T-helper 17 cell (primary cell): ENCODE measurements at places on chromosomes 16 and 17.

DNA sequence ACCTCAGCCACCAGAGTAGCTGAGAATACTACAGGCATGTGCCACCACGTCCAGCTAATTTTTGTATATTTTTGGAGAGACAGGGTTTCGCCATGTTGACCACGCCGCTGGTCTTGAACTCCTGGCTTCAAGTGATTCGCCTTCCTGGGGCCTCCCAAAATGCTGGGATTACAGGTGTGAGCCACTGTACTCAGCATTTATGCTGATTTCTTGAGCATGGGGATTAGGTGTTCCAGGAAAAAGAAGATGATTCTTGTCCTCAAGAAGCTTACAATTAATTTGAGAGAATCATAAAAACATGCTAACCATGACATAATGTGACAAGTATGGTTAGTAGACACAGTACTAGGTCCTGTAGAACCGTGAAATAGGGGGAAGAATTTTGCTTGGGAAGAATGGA is 30.9 kb downstream of the NACA2 start:
- DNase-seq: no peak

- DNase-seq: no peak
These were observed 22.5 kb upstream of the NKD1 start for GRCh38 chr16:50525716-50526115.

- no peak for DNase-seq
These were observed 95.8 kb upstream of the MPHOSPH6 start for GRCh38 chr16:82265809-82266208.

DNA sequence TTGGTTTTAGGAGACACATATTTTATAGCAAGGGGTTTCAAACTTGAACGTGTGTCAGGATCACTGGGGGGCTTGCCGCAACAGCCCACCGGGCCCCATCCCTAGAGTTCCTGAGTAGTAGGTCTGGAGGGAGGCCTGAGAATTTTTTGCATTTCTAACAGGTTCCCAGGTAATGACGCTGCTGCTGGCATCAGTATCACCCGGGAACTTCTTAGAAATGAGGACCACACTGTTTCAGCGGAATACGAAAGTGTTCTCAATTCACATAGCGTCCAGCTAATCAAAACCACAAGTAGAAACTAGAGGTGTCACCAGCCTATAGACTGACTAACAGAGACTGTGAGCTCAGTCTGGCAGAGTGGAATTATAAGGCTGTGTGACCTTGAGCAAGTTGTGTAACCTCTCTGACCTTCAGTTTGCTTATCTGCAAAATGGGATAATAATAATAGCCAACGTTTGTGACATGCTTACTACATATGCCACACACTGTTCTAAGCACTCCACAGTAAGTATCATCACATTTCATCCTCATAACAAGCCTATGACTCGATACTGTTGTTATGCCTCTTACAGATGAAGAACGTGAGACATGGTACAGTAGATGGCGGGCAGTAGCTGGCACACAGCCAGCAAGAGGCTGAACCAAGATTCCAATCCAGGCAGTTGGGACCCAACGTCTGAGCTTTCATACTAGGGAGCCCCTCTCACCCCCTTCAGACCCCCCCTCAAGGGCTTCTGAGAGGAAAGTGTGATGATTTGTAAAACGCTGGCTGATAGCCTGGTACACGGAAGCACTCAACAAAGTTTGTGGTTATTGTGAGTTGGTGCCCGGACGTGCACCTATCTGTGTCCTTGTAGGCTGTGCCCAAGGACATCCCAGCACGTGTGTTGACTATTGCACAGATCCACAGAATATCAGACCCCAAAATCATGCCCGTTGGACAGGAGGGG is 4.6 kb upstream of the ICAM2 start:
- DNase-seq: peak; percentile 39

- no peak for DNase-seq
These were observed 288 bp upstream of the KRT34 start for GRCh38 chr17:41382394-41382793.

DNA sequence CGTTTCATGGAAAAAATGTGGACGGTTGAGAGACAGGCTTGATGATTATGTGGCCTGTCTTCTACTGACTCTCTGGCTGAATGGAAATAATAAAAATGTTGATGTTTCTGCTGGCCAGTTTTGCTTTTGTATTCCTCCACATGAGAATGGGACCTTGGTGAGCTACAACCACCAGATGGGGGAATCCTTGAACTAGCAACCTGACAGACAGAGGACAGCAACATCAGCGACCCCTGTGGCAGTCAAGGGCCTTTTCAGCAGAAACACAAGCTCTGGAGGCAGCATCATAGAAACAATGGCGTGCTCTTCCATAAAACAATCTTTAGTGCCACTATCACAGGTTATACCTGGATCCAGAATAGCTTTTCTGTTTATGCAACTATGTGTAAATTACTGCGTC is 84.0 kb upstream of the ATP2A3 start:
- DNase-seq: no peak

- DNase-seq: no peak
These were observed 679.7 kb upstream of the SOX9 start for GRCh38 chr17:71441098-71441497.

- DNase-seq: no peak
These were observed 55.4 kb downstream of the TNRC6C start for GRCh38 chr17:78013683-78014467.

- no peak for DNase-seq
These were observed 5.1 kb downstream of the ETV4 start for GRCh38 chr17:43540821-43541674.

GRCh38 chr16:49912721-49913120 is 56.8 kb upstream of the ZNF423 start:
- no peak for DNase-seq

- no peak for DNase-seq
These were observed 33.4 kb downstream of the DCUN1D3 start for GRCh38 chr16:20866801-20867200.

DNA sequence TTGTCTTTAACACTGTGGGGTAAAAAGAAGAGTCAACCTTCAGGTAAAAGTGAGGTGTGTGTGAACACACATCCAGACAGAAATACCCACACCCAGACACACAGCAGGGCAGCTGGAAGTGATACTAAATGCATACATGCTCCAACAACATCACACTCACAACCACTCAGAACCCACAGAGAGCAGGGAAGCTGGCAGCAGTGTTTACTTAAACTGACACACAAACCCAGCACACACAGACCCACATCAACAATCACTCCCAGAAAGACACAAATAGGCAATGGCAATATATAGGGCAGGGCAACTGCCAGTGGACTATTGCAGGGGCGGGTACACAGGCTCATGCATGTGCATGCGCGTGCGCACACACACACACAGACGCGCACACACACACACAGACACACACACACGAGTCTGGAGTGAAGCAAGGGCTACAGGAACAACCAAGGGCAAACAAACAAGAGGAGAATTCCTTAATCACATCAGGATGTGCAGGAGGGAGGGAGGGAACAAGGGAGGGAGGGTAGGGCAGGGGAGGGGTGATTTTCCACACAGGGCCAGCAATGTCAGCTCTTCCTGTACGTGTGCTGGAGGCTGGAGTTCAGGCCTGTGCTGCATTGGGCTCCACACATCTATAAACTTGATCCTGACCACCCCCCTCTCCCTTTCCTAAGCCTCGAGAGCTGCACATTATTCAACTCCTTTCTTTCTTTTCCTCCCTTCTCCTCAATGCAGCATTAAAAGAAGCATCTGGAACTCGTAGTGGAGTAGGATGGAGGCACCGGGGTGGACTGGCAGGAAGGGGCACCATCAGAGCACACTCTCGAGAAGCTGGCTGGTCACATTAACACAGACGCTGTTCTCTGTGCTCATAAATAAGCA is 30.1 kb downstream of the HIC1 start:
- no peak for DNase-seq

- DNase-seq: no peak
These were observed 164.7 kb upstream of the CACNG5 start for GRCh38 chr17:66670206-66670605.

- DNase-seq: no peak
These were observed 8.3 kb downstream of the NKIRAS2 start for GRCh38 chr17:42027961-42028790.

DNA sequence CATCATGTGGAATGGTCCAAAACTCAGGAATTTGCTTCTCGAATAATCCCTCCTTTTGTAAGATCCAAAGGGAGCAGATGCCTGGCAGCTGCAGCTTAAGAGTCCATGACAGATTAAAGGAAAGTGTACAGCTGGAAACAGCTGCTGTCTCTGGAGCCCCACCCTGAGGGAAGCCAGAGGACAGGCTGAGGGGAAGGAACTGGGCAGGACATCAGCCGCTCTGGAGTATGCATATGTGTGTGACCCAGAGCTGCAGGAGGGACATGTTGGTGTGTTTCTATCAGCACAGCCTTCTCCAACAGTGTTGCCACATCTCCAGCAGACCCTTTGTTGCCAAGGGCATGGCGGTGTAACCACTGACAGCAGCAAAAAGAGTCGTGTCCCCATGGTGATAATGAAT is 46.2 kb downstream of the CYB561 start:
- DNase-seq: no peak

DNA sequence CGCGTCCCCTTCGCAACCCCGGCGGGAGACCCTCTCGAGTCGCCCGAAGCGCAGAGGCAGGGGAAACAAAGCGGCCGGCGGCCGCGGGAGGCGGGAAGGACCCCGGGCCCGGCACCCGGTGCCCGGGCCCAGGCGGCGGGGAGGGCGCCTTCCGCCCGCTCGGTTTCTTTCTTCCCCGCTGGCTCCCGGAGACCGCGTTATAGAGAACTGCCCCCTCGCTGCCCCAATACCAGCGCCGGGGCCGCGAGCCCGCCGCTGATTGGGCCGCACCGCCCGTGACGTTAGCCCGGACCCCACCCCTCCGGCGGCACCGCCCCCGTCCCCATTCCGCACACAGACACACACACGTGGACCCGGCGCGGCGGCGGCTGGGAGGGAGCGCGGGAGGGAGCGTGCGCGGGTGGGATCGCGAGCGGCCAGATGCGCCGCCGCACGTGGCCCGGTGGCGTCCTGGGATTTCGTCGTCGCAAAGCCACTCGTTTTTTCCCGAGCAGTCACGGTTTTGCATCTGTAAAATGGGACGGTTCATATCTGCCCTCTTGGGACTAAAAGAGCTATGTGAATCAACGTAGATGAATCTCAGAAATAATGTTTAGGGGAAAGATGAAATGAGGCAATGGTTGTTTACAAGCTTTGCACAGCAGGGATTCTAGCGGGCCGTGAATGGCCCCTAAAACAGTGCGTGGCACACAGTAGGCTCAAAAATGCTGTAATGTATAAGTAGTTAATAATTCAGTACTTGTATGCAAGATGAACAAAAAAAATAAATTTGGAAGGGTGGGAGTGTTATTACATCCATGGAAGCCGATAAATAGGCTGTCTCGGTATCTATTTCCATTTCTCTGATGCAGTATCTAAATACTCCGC is at the start of gene EPOP:
Gene EPOP, minus strand, starts transcription at position 209 of the 867 bp plus-strand sequence. CDS start 462 bp downstream, outside the sequence.
- peak; percentile 62 for DNase-seq

- no peak for DNase-seq
These were observed 1.2 kb upstream of the ZFPM1 start for GRCh38 chr16:88451586-88452481.

DNA sequence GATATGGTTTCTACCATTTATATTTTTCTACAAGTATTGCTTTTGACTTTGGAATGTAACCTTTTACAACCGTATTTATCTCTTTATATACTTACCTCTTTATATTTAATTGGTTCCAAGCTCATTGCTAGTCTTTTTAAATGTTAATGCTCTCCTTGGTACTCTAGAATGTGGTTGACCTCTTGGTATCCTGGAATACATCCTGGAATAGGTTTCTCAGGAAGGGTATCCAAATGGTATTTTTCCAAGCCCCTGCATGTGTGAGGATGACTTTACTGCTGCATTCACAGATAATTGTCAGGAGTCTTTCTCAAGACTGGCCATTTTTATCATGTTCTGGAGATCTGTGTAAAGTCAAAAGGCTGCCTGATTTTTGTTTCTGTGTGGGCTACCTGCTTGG is 30.2 kb downstream of the DNAH17 start:
- no peak for DNase-seq

GRCh38 chr16:79825002-79825401 is 224.5 kb upstream of the MAF start:
- no peak for DNase-seq

DNA sequence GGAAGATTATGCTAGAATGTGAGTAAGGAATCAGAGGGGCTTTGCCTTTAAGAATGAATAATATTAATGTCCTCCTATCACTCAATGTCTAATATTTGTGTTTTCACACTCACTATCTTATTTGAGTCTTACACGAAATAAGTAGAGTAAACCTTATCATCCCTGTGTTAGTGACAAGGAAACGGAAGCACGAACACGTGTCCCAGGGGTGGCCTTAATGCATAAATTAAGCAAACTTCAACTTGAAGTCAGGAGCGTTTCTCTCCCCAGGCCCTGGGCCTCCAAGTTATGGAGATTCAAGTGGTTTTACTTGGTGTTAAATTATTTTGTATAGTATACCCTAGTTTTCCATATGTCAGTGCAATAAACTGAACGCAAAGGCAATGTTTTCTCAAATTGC is 96.0 kb downstream of the WDR59 start:
- no peak for DNase-seq
